HCEC 1CT (cell line): ENCODE measurements at places on chromosomes 11 and 22.
A peak's percentile ranks its signal among the peaks of the same experiment; 100 is the strongest.

GRCh38 chr11:5807580-5807979, 1.1 kb upstream of the OR52N2 start:
- no peak for DNase-seq

- peak; percentile 44 for DNase-seq
These were observed 1.5 kb downstream of the TCIRG1 start for GRCh38 chr11:68040101-68040956.

DNA sequence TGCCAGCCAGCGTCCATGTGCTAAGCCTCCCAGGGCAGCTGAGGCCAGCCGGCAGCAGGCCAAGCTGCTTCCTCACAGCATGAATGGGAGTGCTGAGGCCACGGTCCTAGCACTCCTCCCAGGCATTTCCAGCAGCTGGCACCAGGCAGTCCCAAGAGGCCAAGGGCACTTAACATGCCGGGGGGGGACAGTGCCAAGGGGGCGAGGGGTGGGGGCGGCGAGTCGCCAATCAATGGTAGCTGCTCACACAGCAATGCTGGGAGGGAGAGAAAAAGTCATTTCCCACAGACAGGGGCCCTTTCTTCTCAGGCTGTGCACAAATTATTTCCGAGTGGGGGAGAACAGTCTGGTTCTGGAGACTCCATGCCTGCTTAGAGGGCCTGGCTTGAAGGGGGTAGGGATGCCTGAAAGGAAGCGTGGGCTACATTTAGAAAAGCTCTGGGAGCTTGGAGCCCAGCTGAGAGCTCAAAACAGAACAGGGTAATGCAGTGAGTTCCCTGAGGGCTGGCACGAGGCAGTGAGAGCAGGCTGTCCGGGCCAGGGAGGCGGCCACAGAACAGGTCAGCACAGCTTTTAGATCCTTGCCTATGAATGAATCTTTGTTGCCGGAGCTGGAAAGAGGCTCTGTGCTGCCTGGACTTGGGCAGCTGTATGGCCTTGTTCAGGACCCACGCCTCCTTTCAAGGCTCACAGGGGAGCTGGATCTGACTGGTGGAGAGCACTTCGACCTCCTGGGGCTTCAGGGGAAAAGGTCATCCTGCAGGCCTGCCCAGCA, 14.4 kb upstream of the TBC1D10A start:
- DNase-seq = no peak

GRCh38 chr22:33299245-33299956, 241.2 kb upstream of the SYN3 start:
- DNase-seq = no peak

GRCh38 chr11:122105044-122105758, 10.8 kb downstream of the BLID start:
- no peak for DNase-seq

- no peak for DNase-seq
These were observed 25.0 kb downstream of the IGLL1 start for GRCh38 chr22:23555118-23555517.

- DNase-seq = no peak
These were observed 90.4 kb downstream of the TTC28 start for GRCh38 chr22:28589102-28589750.

GRCh38 chr11:6402561-6402981, 12.3 kb downstream of the SMPD1 start:
- no peak for DNase-seq

- DNase-seq = no peak
These were observed 404.6 kb downstream of the TBC1D22A start for GRCh38 chr22:47167056-47167455.

DNA sequence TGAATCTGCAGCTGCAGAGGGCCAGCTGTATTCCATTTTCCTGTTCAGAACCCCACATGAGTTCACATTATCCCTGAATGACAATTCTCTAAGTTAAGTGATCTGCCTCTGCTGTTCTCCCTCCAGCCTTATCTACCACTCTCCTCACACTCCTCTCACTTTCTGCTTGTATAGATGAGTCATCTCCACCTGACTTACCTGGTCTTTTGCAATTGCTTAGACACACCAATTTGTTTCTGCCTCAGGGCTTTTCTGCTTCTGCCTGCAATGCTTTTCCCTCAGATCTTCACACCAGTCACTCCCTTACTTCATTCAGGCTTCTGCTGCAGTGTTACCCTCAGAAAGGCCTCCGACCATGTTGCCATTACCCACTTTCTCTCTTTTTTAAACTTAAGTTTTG, 118.1 kb downstream of the ATM start:
- no peak for DNase-seq

- peak; percentile 99 for DNase-seq
These were observed 19.4 kb downstream of the TEAD1 start for GRCh38 chr11:12693479-12694182.

- DNase-seq = peak; percentile 17
These were observed 5.3 kb downstream of the HNRNPUL2 start for GRCh38 chr11:62721994-62722393.

- no peak for DNase-seq
These were observed 101.2 kb downstream of the NAT10 start for GRCh38 chr11:34206407-34207300.

DNA sequence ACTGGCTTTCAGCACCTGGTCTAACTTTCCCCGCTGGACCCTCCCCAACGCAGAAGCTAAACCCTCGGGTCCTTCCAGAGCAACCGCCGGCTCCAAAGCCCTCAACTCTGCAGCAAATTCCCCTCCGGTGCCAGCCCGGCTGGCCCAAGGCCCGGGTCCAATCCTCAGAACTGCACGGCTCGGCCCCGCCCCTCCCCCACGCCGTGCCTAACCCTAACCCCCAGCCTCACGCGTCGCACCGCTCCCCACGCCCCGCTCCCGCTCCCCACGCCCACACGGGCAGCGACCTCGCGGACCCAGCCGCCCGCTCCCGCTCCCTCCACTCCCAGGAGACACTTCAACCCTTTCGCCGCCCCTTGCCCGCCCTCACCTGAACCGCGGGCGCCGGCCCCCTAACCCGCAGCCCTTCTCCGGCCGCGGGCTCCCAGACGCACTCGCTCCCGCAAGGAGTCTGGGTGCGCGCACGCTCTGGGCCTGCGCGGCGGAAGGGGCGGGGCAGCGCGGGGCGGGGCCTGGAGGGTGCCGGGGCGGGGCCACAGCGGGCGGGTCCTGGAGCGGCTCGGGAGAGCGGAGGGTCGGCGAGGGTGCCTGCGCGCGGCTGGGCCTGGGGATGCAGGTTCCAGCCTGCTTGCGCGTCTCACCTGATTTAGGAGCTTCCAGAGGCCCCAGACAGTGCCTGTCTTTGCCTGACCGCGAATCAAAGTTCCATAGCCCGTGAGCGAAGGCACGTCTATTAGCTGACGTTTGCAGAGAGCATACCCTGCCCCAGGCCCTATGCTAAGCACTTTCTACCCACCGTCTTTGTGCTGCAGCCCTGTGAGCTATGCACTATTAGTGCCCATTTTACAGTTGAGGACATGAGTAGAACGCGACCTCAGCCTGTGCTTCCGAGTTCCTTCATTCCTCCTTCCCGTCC, at the start of gene NFRKB:
TSS of gene NFRKB (minus strand) at position 453 of the 916 bp plus-strand sequence. CDS start 2,729 bp downstream, outside the sequence.
- DNase-seq = peak; percentile 63

DNA sequence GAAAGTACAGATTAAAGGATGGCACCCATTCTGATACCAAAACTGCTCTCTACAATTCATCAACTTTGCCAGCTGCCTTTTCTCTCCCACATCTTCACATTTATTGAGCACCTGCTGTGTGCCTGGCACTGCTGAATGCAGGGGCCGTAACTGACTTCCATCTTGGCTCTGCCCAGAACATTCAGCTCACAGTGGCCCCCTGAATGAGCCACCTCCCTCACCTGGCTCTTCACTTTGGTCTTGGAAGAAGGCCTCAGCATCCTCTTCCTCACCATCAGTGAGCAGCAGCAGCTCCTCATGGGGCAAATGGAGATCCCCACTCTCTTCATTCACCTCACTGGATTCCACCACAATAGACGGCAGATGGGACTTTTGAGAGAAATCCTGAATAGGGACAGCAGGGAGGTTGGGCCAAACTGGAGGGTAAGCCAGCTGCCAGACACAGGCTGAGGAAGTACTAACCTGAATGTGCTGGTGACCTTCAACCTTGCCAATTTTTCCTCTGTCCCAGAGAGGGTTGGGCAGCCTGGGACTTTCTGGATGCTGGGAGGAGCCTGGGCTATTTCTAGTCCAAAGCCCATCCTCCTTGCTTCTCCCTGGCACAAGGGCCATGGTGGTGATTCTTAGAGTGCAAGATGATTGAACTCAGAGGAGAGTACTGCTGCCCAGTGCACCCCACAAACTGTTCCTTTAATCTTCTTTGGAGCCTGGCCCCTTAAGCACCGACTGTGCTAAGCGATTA, 1.9 kb upstream of the UQCC3 start:
- no peak for DNase-seq

- DNase-seq = no peak
These were observed 11.8 kb downstream of the CDCA5 start for GRCh38 chr11:65071907-65072630.

DNA sequence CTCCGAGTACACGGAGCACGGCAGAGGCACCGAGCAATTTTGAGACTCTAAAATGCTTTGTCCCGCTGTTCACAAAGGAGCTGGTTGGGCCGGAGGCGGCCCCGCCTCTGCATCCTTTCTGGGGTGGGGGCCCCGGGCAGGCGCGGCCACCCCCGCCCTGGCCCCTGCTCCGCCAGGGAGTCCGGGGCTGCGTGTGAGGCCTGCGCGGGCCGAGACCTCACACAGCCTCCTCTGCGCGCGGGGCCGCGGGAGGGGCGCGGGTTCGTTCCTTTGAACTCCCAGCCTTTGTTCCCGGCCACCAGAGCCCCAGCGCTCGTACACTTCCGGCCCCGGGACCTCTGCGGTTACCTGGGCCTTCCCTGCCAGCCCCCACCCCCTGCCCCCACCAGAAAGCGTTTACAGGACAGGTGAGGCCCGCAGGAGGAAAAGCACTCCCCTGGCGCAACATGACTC, 1.6 kb downstream of the FGF19 start:
- no peak for DNase-seq

- no peak for DNase-seq
These were observed 98.6 kb downstream of the SEZ6L start for GRCh38 chr22:26267856-26268255.

GRCh38 chr11:1603629-1604028, 4.6 kb downstream of the KRTAP5-3 start:
- no peak for DNase-seq

- no peak for DNase-seq
These were observed 4274.9 kb upstream of the OR11H1 start for GRCh38 chr22:11253000-11253511.

- DNase-seq = no peak
These were observed 539.1 kb downstream of the FAM181B start for GRCh38 chr11:82194521-82194920.

DNA sequence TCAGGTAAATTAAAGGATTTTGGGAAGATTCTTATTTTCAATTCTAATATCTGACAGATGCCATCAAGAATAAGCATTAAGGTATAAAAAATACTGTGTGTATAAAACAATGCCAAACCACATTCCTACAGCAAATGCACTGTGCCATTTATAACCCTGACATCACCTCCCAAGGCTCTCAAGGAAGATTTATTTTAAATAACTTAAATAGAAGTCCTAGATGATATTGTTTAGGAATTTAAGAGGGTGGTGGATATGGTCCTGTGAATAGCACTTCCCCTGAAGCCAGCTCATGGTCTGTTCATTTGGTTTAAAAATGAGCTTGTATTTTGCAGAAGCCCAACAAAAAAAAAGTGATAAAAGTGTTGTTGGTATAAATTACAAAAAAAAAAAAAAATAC, 32.1 kb downstream of the PPIL2 start:
- no peak for DNase-seq

GRCh38 chr11:20159466-20160381, 551 bp downstream of the DBX1 start:
- DNase-seq = no peak

DNA sequence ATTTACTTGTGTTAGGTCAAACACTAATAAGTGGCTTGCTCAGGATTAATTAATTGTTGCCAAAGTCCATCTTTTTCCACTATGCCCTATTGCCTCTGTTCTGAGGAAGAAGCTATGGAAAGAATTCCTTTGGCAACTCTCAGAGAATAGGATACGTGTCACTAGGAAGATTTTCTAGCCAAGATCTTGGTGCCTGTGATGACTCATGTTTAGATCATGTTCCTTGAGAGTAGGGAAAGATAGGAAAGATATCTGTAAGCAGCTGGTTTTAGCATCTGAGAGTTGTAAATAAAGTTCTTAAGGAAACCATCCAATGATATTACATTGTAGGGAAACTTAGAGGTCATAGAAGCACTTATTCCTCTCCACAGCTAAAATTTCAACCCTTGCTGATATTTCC, 15.7 kb downstream of the SLN start:
- DNase-seq = peak; percentile 99

DNA sequence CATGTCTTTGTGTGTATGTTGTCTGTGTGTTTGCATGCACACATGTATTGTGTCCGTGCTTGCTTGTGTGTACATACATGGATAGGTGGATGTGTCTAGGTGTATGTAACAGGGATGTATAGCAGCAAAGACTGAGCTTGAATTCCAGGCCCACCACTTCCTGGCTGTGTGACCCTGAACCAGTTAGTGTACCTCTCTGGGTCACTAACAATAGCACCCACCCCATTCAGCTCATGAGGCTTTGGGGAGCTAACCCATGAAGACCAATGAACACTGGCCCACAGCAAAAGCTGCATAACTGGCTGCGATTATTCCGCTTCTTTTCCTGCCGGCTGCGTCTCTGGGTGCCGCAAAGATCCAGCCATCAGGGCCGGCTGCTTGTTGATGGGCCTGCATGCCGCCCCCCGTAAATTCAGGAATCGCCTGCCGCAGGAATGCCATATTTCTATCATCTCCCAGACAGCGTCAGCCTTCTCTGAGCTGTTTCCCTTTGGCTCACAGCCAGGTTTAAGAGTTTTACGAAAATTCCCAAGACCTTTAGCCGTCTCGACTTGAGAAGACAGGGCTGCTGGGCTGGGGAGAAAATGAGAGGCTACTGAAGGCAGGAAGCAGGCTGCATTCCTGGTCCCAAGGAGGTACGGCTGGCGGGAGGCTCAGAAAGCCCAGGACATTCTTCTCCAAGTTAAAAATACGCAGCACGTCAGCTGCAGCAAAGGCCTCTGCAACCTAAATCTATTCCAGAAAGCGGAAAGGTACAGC, 224.6 kb downstream of the MN1 start:
- no peak for DNase-seq

GRCh38 chr22:49227670-49228069, 600.0 kb downstream of the BRD1 start:
- no peak for DNase-seq
